Inflammatory macrophage (primary cell): ENCODE measurements at places on chromosomes 5 and 9.

DNA sequence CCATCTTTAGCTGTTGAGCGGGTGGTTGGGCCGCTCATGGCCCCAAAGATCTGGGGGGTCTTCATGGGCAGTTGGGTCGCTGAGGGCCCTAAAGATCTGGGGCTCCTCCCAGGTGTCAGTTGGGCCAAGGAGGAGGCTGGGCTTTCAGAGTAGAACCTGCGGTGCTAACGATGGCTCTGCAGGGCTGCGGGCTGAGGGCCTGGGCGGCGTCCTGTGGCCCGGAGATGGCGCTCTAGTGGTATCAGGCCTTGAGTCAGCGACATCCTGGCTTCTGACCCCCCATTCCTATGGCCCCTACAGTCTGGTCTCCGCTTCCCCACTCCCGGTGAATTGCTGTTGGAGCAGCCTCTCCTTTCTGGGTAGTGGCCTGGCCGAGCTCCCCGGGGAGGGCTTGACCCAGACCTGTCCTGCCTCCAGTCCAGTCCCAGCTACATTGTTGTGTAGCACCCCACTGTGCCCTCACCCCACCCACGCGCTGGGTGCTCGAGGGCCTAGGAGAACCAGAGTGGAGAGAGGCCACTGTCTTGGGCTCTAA is 640 bp downstream of the C5orf58 start:
- DNase-seq: no peak

GRCh38 chr9:520302-520701 is 305.6 kb downstream of the DOCK8 start:
- no peak for DNase-seq

GRCh38 chr5:140075371-140075770 is 32.3 kb upstream of the NRG2 start:
- no peak for DNase-seq

DNA sequence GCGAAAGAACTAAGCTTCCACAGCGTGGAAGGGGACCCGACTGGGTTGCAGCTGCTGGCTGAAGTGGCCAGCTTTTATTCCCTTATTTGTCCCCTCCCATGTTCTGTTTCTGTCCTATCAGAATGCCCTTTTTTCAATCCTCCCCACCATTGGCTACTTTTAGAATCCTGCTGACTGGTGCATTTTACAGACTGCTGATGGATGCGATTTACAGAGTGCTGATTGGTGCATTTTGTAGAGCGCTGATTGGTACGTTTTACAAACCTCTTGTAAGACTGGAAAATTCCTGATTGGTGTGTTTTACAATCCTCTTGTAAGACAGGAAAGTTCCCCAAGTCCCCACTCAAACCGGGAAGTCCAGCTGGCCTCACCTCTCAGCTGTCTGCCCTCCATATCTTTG is 50.7 kb downstream of the KLF9 start:
- DNase-seq: no peak

- no peak for DNase-seq
Observed at GRCh38 chr9:81680506-81680905, 8.8 kb downstream of the TLE1 start.

DNA sequence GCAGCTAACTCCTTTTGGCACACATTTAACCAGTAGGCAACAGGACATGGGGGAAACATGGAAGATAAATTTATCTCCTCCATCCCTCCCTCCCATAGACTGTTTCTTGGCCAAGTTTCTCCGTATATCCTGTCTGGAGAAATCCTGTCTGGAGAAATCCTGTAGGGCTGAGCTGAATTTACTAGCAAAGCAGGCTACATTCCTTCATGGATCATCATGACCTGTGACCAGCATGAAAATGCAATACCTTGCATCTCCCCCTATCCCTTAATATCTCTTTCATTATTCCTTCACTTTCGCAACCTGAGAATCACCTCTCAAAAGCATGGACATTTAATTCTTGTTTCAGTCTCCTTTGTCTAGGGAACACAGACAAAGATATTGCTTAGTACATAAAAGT is 379.1 kb downstream of the PSAT1 start:
- no peak for DNase-seq

DNA sequence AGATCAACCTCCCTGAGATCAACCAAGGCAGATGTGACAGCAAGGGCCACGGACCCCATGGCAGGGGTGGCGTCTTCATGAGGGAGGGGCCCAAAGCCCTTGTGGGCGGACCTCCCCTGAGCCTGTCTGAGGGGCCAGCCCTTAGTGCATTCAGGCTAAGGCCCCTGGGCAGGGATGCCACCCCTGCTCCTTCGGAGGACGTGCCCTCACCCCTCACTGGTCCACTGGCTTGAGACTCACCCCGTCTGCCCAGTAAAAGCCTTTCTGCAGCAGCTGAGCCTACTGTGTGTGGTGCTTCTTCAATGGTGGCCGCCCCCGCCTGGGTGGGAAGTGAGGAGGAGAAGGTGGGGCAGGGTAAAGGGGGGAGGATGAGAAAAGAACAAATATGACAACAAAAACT is 8.3 kb downstream of the GPX3 start:
- DNase-seq: no peak
